ENCODE measurements at places on chromosomes 2 and 18.

DNA sequence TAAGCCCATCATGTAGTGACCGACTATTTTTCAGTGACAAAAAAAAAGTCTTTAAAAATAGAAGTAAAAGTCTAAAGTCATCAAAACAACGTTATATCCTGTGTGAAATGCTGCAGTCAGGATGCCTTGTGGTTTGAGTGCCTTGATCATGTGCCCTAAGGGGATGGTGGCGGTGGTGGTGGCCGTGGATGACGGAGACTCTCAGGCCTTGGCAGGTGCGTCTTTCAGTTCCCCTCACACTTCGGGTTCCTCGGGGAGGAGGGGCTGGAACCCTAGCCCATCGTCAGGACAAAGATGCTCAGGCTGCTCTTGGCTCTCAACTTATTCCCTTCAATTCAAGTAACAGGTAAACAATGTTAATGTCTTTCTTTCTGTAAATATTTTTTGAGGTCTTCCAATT is at the start of gene CD28:
Gene CD28 (plus strand): TSS at position 237 of the 400 bp plus-strand sequence. CDS start 58 bp downstream, at position 295.
- no peaks in the 10 kb centered on the region for H3K36me3 ChIP-seq
- no peaks in the 10 kb centered on the region for H3K27me3 ChIP-seq
- no peaks in the 10 kb centered on the region for H3K4me1 ChIP-seq
- H3K4me3 ChIP-seq, result no peak within 1 kb of the TSS

GRCh38 chr2:230520875-230521155 is 104.8 kb downstream of the SP100 start:
- no peak overlapping the region for H3K4me3 ChIP-seq
- no peak for DNase-seq
- H3K27me3 ChIP-seq, result no peaks in the 10 kb centered on the region

- no peak for DNase-seq
- no peaks in the 10 kb centered on the region for H3K27me3 ChIP-seq
- H3K4me1 ChIP-seq, result no peaks in the 10 kb centered on the region
- H3K36me3 ChIP-seq, result no peaks in the 10 kb centered on the region
- no peak overlapping the region for H3K4me3 ChIP-seq
- H3K27ac ChIP-seq, result peak overlapping the region; percentile 20
Observed at GRCh38 chr2:192236136-192236535, 41.4 kb upstream of the TMEFF2 start.

- no peaks in the 10 kb centered on the region for H3K36me3 ChIP-seq
- 0 out of 2 replicates have a peak, but pooled peaks cover 4% of the 10 kb centered on the region for H3K27me3 ChIP-seq
- DNase-seq, result no peak
- H3K4me3 ChIP-seq, result no peak overlapping the region
- H3K4me1 ChIP-seq, result no peaks in the 10 kb centered on the region
- H3K27ac ChIP-seq, result no peak overlapping the region
Observed at GRCh38 chr2:44280869-44281268, 5.6 kb downstream of the SLC3A1 start.

- H3K4me3 ChIP-seq, result no peak overlapping the region
- no peak overlapping the region for H3K27ac ChIP-seq
- H3K4me1 ChIP-seq, result peaks cover 3% of the 10 kb centered on the region
- DNase-seq, result no peak
Observed at GRCh38 chr2:177721087-177721486, 328.5 kb downstream of the AGPS start.

- peaks cover 48% of the 10 kb centered on the region for H3K4me1 ChIP-seq
- no peak for DNase-seq
- H3K36me3 ChIP-seq, result no peaks in the 10 kb centered on the region
- H3K27me3 ChIP-seq, result no peaks in the 10 kb centered on the region
- H3K27ac ChIP-seq, result no peak overlapping the region
Observed at GRCh38 chr2:37874470-37874869, 50.6 kb upstream of the RMDN2 start.

- no peaks in the 10 kb centered on the region for H3K27me3 ChIP-seq
- peak; percentile 18 for DNase-seq
- peak within 1 kb of the TSS; percentile 29 for H3K4me3 ChIP-seq
- H3K27ac ChIP-seq, result peak within 1 kb of the TSS; percentile 90
- H3K4me1 ChIP-seq, result peaks cover 10% of the 10 kb centered on the region
Observed at GRCh38 chr18:34709750-34710441, at the start of gene DTNA. Gene DTNA (plus strand): TSS chr18:34710298. CDS start chr18:34755977, 45,679 bp downstream.

DNA sequence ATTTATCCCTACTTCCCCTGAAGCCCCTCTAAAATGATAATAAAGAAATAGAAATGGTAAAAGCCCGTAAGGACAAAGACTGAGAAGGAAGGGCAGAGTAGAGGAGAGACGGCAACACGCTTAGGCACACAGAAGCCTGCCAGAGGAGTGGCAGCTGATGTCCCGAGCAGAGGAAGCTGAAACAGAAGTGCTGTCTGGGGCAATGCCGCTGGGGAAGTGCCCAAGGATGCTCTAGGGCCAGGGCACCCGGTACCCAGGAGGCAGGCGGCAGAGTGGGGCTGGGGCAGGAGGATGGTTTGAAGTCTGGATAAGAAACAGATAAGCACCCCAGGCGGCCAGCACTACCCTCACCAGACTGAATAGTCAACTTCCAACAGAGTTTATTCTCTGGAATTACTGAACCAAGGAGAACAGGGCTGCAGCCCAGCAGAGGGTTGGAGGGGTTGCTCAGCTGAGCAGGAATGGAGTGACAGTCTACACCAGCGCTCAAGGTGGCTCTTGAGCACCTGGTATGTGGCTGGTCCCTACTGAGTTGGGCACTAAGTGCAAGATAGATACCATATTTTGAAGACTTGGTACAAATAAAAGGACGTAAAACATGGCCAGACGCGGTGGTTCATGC is 22.4 kb downstream of the TMEM37 start:
- no peak overlapping the region for H3K4me3 ChIP-seq
- peaks cover 9% of the 10 kb centered on the region for H3K4me1 ChIP-seq
- no peak for DNase-seq
- no peaks in the 10 kb centered on the region for H3K27me3 ChIP-seq
- H3K36me3 ChIP-seq, result no peaks in the 10 kb centered on the region
- H3K27ac ChIP-seq, result no peak overlapping the region

GRCh38 chr18:63322908-63323634 is 3.5 kb upstream of the BCL2 start:
- peaks cover 13% of the 10 kb centered on the region for H3K4me1 ChIP-seq
- H3K36me3 ChIP-seq, result no peaks in the 10 kb centered on the region
- peak; percentile 68 for DNase-seq
- no peaks in the 10 kb centered on the region for H3K27me3 ChIP-seq

GRCh38 chr18:72899338-72899737 is 31.6 kb upstream of the NETO1 start:
- no peaks in the 10 kb centered on the region for H3K36me3 ChIP-seq
- DNase-seq, result no peak
- H3K4me1 ChIP-seq, result no peaks in the 10 kb centered on the region
- no peak overlapping the region for H3K4me3 ChIP-seq
- H3K27ac ChIP-seq, result no peak overlapping the region

- peaks cover 5% of the 10 kb centered on the region for H3K4me1 ChIP-seq
- H3K36me3 ChIP-seq, result no peaks in the 10 kb centered on the region
- H3K4me3 ChIP-seq, result no peak overlapping the region
- DNase-seq, result no peak
- no peaks in the 10 kb centered on the region for H3K27me3 ChIP-seq
- peak overlapping the region; percentile 67 for H3K27ac ChIP-seq
Observed at GRCh38 chr2:63790491-63790890, 51.2 kb upstream of the UGP2 start.

DNA sequence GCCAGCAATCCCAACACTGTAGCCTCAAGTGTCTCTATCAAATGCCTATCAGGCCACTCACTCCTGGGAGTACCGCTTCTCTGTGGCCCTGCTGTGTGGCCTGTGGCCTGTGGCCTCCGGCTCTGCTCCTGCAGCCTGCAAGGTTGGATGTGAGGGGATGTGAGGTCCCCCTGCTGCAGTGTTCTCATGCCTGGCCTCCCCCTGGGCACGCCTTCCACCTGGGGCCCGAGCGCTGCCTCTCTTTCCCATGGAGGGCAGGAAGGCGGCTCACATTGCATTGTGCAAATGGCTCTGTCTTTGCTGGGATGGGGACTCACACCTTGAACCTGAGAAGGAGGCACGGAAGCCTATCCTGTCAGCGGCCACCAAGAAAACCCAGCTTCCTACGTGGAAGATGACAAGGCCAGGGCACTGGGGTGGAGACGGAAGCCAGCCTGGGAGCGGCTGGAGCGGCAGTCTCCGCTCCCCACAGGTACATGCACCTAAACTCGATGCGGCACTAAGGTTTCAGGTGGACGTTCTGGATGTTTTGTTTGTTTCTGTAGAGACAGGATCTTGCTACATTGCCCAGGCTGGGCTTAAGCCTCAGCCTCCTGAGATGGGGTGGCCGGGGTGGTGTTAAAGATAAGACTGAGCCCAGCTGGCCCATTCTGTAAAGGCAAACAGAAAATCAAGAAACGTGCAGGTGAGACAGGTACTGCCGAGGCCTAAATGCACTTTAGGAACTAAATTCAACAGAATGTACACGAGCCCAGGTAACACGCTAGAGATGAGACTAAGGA is 140.1 kb downstream of the HDAC4 start:
- no peak overlapping the region for H3K4me3 ChIP-seq
- DNase-seq, result no peak
- no peaks in the 10 kb centered on the region for H3K27me3 ChIP-seq
- peaks cover 34% of the 10 kb centered on the region for H3K4me1 ChIP-seq

- H3K4me1 ChIP-seq, result no peaks in the 10 kb centered on the region
- H3K27ac ChIP-seq, result no peak overlapping the region
- no peaks in the 10 kb centered on the region for H3K27me3 ChIP-seq
Observed at GRCh38 chr2:27875089-27875881, 14.9 kb downstream of the RBKS start.

GRCh38 chr2:57210855-57211254 is 835.8 kb upstream of the VRK2 start:
- H3K4me1 ChIP-seq, result no peaks in the 10 kb centered on the region
- no peaks in the 10 kb centered on the region for H3K27me3 ChIP-seq
- H3K36me3 ChIP-seq, result peaks cover 26% of the 10 kb centered on the region
- no peak overlapping the region for H3K4me3 ChIP-seq
- no peak for DNase-seq

DNA sequence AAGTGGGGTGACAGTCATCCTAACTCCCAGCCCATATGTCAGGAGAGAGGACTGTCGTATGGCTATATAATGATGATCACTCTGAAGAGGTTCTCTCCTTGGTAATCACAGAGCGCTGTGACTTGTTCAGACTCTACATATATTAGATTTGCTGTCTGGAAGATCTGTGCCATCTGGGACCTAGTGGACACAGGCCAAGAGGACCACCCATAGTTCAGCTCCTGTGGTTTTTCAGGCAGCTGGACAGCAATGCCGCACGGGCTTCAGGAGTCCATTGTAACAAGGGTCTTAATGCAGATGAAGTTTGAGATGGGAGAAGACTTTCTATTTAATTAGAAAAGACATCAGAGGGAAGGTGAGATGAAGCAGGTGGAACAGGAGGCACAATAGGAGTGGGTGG is 40.1 kb upstream of the EPHA4 start:
- no peak for DNase-seq
- no peaks in the 10 kb centered on the region for H3K27me3 ChIP-seq
- H3K27ac ChIP-seq, result no peak overlapping the region
- H3K36me3 ChIP-seq, result no peaks in the 10 kb centered on the region

DNA sequence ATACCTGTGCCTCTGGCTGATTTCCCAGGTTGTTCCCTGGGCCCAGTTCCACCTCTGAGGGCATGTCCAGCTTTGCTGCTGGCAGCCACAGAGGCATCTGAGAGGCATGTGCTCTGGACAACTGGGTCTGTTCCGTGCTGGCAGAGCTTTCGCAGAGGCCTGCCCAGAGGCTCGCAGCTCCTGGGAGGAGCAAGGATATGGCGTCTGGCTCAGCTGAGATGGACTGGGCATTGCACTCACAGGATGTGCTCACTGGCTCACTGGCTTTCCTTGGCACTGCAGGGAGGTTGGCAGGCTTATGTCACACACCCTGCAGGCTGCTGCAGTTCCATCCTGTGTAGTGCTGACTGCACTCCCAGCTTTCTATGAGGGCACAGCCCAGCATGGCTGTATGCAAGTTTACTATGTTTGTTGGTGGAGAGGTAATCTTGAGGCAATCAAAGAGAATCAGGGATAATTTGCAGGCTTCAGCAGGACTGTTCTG is 172.3 kb downstream of the PRKCE start:
- peak; percentile 89 for DNase-seq
- 0 out of 2 replicates have a peak, but pooled peaks cover 12% of the 10 kb centered on the region for H3K4me1 ChIP-seq
- no peaks in the 10 kb centered on the region for H3K27me3 ChIP-seq
- H3K4me3 ChIP-seq, result no peak overlapping the region
- no peak overlapping the region for H3K27ac ChIP-seq
- no peaks in the 10 kb centered on the region for H3K36me3 ChIP-seq

- H3K27me3 ChIP-seq, result no peaks in the 10 kb centered on the region
- H3K4me1 ChIP-seq, result no peaks in the 10 kb centered on the region
- no peak overlapping the region for H3K4me3 ChIP-seq
- H3K36me3 ChIP-seq, result peaks cover 7% of the 10 kb centered on the region
Observed at GRCh38 chr18:9722691-9723090, 14.6 kb downstream of the RAB31 start.

- no peaks in the 10 kb centered on the region for H3K36me3 ChIP-seq
- H3K27me3 ChIP-seq, result 0 out of 2 replicates have a peak, but pooled peaks cover 4% of the 10 kb centered on the region
- no peak overlapping the region for H3K27ac ChIP-seq
- peaks cover 12% of the 10 kb centered on the region for H3K4me1 ChIP-seq
Observed at GRCh38 chr2:1876352-1876751, 132.0 kb upstream of the PXDN start.

DNA sequence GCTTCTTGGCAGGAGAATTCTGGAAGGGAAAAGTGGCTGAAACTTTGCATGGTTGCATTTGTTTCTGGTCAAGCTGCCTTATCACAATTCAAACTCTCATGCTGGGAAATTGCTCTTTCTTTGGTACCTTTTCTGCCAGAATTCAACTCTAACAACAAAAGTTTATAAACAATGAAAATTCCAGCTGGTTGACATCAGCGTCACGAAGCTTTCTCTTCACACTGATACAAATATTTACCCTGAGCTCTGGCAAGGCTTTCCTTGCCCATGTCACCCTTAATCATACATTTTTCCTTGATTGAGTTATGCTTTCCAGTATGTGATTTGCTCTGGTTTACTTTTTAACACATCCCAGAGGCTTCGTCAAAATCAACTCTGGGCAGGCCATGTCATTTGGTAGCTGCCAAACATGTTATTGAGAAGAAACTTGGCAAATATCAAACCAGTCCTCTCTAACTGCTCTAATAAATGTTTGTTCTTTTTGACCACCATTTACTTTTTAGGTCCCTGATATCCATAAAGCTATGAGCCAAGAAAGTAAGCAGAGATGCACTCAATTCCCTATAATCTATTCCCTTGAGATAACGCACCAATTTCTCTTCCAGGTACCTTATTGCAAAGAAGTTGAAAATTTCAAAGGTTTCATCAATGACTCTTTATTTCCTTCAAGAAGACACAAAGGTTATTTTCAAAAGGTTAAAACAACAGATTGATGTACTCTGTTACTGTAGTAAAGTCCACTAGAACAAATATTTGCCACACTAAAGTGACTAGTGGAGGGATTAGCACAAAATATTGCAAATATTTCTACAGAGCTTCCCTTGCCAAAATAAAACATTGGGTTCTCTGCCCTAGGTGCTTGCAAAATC is 1241.1 kb upstream of the ZEB2 start:
- no peak for DNase-seq
- H3K27ac ChIP-seq, result no peak overlapping the region
- H3K4me1 ChIP-seq, result no peaks in the 10 kb centered on the region
- no peak overlapping the region for H3K4me3 ChIP-seq

DNA sequence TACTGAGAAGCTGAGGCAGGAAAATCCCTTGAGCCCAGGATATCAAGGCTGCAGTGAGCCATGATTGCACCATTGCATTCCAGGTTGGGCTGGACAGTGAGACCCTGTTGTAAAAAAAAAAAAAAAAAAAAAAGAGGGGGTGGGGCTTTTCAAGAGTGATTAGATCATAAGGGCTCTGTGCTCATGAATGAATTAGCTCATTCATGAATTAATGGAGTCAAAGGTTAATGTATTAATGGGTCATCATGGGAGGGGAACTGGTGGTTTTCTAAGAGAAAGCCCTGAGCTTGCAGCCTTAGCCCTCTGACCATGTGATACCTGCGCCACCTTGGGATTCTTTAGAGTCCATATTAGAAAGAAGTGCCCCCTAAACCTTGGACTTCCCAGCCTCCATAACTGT is 4.5 kb downstream of the SLC19A3 start:
- H3K4me3 ChIP-seq, result no peak overlapping the region
- H3K36me3 ChIP-seq, result no peaks in the 10 kb centered on the region
- H3K27ac ChIP-seq, result no peak overlapping the region
- peaks cover 63% of the 10 kb centered on the region for H3K27me3 ChIP-seq
- H3K4me1 ChIP-seq, result peaks cover 3% of the 10 kb centered on the region

Measured in SK-N-SH (cell line).